ENCODE measurements at places on chromosomes 16 and 17. TPM values are rescaled to one million over a fixed set of nuclear protein-coding genes. Genes with fewer than 3 reads are reported as not detected.

- DNase-seq, result no peak
Measured at GRCh38 chr16:73190256-73190655, 142.3 kb upstream of the ZFHX3 start.

DNA sequence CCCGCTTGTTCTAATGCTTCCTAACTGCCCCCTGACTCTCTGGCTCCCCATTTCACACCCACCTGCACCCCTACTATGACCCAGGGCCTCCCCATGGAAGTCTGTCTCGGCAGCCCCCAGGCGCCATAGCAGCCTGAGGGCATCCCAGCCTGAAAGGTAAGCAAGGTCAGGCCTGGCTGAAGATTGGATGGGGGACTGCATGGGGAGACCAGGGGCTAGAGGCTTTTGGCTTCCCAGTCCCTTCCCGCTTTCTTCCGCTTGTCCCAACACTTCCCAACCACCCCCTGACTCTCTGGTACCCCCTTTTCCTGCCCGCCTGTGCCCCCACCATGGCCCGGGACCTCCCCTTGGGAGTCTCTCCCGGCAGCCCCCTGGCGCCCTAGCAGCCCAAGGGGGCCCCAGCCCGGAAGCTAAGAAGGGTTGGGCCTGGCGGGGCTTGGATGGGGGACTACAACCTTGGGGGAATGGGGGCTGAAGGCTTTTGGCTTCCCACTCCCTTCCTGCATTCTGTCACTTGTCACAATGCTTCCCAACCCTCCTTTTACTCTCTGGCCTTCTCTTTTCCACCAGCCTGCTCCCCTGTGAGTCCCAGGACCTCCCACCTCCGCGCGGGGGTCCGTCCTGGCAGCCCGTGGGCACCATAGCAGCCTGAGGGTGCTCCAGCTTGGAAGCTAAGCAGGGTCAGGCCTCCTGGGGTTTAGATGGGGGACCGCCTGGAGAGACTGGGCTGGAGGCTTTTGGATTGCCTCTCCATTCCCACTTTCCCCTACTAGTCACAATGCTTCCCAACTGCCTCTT lies 2288.4 kb downstream of the TP53TG3F start:
- no peak for DNase-seq

DNA sequence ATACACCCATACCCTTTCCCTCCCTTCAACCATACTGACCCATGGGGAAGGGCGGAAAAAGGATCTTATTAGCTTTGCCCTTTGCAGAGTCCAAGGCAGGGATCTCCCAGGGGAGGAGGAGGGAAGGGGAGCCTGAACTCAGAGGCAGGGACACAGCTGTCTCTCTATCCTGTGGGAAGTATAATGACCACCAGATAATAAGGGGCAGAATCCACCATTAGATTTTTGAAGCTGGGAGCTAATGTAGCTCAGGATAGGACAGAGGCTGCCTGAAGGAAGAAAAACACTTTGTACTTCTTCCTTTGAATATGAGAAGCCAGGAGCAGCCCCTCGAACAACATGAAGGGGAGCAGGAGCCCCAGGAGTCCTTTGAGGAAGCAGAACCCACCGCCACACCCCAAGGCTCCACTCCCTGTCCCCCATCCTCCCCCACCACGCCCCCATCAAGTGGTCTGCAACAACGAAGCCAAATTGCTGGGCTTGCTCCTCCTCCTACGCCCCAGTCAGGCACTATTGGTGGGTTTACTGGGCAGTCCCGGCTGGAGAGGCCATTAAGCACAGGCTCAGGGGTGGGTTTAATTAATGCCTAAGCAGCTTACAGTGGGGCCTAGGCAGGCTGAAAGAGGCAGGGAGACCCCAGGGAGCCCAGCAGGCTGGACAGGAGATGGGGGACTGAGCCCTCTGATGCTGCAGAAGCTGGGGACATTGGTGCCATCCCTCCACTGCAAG lies 5.3 kb downstream of the MPP2 start:
- no peak for DNase-seq

DNA sequence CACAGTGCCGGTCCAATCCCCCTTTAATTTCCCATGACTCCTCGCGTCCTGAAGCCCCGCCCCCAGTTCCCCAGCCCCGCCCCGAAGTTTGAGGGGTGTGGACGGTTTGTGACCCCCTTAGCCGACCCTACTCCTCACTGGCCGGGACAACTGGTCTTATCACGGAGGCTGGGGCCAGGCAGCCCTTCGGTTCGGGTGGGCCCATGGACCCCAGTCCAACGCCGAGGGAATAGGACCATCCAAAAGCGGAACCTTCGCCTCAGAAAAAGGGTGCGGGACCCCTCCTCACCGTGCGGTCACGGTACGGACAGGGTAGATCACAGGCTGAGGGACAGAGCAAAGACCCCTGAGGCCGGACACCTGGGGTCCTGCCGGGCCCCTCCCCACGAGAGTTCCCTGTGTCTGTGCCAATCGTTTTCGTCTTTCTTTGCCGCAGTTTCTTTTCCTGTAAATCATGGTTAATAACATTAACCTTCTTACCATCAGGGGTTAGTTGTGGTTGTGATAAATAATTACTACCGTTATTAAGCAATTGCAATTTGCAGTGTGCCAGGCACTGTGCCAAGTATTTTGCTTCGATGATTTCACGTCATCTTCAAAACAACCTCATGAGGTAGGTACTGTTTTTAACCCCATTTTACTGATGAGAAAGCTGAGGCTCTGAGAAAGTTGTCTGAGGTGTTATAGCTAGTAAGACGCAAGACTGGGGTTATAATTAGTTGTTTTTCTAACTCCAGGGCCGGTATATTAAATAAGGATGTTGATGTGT lies 543 bp downstream of the TMUB2 start:
- DNase-seq, result no peak

DNA sequence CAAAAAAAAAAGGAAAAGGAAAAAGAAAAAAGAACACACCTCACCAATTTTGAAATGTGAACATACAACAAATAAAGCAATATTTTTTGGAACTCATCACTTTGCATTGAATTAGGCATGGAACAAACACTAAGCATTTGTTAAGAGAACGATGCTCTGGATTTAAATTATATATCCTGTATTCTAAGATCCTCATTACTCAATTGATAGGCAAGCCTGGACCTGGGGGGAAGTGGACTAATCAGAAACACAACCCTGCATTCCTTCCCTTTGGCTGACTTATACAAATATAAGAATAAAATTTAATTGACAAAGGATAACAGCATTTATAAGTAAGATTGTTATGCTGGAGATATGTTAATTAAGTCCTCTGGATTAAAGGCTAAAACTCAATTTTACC lies 2.2 kb downstream of the GJC1 start:
- no peak for DNase-seq

GRCh38 chr16:53737552-53737951 lies 33.6 kb downstream of the FTO start:
- DNase-seq, result no peak

GCGR gene
- total RNA-seq, result 2.1 TPM

SSTR5 gene
- 0.32 TPM for total RNA-seq

GRCh38 chr17:81517339-81518112 lies 4.9 kb upstream of the ACTG1 start:
- DNase-seq, result no peak

DNA sequence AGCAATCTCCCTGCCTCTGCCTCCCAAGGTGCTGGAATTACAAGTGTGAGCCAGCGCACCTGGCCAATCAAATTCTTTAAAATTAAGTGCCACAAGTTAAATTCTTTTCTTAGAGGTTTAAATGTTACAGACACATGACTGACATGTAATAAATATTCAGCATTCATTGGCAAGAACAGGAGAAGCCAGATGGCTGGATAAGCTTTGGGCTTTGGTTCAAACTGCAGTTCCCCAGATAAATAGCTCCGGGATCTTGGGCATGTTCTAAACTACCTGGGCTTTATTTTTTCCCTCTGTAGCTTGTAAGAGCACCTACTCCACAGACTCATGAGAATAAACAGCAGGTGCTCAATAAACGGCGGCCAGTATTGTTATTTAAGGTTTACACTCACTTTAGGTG lies 34.1 kb downstream of the ABAT start:
- no peak for DNase-seq

DNA sequence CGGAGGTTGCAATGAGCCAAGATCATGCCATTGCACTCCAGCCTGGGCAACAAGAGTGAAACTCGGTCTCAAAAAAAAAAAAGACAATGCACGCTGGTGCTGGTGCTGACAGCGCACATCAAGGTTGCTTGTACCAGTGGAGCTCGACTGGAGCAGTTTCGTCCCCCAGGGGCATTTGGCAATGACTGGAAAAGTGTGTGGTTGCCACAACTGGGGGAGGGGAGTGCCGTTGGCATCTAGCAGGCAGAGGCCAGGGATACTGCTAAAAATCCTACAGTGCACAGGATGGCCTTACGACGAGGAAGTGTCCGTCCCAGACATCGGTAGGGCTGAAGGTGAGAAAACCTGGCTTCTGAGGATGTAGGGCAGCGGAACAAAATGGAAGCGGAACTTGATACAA lies 2.4 kb downstream of the MEAK7 start:
- DNase-seq, result no peak

- no peak for DNase-seq
Measured at GRCh38 chr16:50479771-50480170, 68.4 kb upstream of the NKD1 start.
